Activated CD4-positive, alpha-beta memory T cell treated with anti-CD3 and anti-CD28 coated beads, Interleukin-2, amount 10 ng/mL, durations not matched to agents 7 days and 5 days (primary cell): ENCODE measurements at places on chromosomes 7 and 10. TPM values are rescaled to one million over a fixed set of nuclear protein-coding genes. Genes with fewer than 3 reads are reported as not detected.

Gene PRLHR
- not detected for total RNA-seq

Gene TPK1
- 18.5 TPM for total RNA-seq

Gene MRC1
- total RNA-seq: not detected

Gene AQP1
- 0.18 TPM for total RNA-seq

- H3K27me3 ChIP-seq: no peaks in the 10 kb centered on the region
- no peak for DNase-seq
- no peaks in the 10 kb centered on the region for H3K4me1 ChIP-seq
- H3K36me3 ChIP-seq: no peaks in the 10 kb centered on the region
These were observed 292.5 kb upstream of the SEMA3C start for GRCh38 chr7:81211204-81211933.
